Renal cortical epithelial cell (primary cell): ENCODE measurements at places on chromosomes 2 and 18. TPM values are rescaled to one million over a fixed set of nuclear protein-coding genes. Genes with fewer than 3 reads are reported as not detected.

DOK6 gene
- total RNA-seq: 0.17 and 2.3 TPM in 2 replicates

BIN1 gene
- 88.0 and 201 TPM in 2 replicates for total RNA-seq

ALPI gene
- total RNA-seq: not detected in 2 replicates

ANKRD53 gene
- 0.30 TPM in 1 of 2 replicates, not detected in the other for total RNA-seq

RAPGEF4 gene
- total RNA-seq: under 0.01 and 1.2 TPM in 2 replicates

GALNT13 gene
- total RNA-seq: 0.40 and 0.52 TPM in 2 replicates

CFAP221 gene
- 2.1 and 22.9 TPM in 2 replicates for total RNA-seq

- DNase-seq: no peak
These were observed 78.6 kb downstream of the EPB41L5 start for GRCh38 chr2:120091436-120091835.

- peak; percentile 26 for DNase-seq
These were observed 43.4 kb downstream of the ZCCHC2 start for GRCh38 chr18:62566199-62566598.

DNA sequence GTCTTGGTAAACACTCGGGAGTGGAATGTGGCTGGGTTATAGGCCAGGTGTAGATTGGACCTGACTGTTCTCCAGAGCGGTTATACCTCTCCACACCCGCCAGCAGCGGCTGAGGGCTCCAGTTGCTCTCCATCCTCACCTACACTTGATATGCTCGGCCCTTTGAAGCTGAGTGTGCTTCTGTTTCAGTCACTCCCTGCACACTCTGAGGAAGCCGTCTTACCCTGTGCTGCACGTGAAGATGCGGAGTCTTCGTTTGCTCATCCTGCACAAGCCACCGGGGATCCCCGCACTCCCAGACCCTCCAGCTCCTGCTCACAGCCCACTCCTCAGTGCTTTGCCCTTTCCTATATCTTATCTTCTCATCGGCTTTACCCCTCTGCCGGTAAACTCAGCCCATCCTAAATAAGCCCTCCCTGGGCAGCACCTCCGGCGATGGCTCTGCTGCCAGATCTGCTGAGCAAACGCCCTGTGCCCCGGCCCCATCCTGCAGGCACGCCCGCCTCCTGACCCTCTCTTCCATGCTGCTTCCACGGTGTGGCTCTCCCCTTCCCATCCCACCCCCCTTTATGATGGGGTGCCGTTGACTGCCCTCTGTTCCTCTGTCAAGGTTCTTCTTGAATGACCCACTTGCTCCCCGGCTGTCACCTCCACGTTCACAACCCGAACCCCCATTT lies 47.3 kb upstream of the ODC1 start:
- DNase-seq: no peak

DNA sequence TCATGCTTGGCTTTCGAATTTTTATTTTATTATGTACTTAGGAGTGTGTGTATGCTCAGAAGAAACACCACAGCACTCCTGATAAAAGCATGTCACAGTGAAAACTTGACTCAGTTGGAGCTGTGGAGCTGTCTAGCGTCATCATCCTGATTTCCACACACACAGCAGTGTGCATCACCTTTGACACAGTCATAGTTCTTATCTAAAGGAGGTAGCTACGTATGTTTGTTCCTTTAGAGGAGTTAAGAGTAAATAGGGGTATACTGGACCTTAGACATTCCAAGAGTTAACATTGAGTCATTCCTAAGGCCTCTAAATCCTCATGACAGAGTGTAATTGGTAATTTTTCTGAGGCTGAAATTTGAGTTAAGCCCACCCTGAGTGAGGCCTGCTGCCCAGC lies 96.9 kb downstream of the PHLPP1 start:
- DNase-seq: peak; percentile 25

DNA sequence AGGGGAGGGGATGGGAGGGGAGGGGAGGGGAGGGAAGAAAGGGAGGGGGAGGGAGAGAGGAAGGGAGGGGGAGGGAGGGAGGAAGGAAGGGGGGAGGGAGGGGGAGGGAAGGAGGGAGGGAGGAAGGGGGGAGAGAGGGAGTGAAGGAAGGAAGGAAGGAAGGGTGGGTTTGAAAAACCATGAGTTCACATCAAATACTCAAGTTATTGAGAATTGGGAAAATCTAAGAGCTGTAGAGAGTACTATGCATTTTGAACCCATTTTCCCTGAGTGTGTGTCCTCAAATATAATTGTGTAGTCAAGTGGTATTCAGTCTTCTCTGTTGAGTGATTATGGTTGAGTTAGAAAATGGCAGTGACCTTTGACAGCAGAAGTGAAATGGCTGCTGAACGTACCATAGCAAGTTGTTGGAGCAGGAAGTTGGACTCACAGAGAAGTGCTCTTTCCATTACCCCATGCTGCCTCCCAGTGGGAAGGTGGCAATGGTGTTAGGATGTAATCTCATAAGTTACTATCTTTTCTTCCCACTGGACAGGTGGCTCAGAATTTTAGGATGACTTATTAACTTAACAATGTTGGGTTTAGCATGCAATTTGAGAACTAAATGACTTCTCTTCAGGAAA lies 214.6 kb downstream of the SETBP1 start:
- peak; percentile 70 for DNase-seq

GRCh38 chr18:7021994-7022840 lies 95.4 kb downstream of the LAMA1 start:
- peak; percentile 60 for DNase-seq

- no peak for DNase-seq
These were observed 199.7 kb downstream of the PID1 start for GRCh38 chr2:229071292-229071976.

DNA sequence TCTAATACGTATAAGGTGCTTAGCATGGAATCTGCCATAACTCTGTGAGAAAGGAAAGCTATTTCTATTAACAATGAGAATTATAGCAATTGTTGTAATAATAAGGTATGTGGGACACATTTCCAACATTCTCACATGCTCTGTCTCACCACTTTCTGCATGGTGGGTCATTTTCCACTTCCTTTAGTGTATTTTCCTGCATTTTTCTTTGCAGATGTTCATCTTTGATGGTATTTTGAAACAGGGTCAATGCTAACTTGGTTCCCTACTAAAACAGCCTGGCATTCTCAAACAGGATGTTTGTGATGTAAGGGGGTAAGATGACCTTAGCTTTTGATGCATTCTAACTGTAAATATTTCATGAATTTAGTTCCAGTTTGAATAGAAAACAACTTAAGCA lies 54.7 kb downstream of the MYO1B start:
- no peak for DNase-seq
